ENCODE measurements at places on chromosomes 4 and X.

DNA sequence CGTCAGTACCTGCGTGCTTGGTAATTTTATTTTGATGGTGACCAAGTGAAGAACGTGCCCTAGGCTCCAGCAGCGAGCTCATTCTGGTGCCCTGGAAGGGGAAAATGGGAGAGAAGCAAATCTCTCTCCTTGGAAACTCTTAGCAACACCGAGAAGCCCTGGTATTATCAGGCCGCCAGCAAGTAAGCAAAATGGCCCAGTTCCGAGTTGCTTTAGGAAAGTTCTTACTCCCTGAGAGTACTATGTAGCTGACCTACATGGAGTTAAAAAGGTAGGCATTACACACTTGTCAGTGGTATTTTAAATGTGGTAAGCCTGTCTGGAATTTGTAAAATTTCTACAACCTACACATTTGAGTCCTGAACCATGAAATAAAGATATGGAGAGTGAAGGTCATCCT, 146.4 kb downstream of the CPEB2 start:
- DNase-seq: no peak

DNA sequence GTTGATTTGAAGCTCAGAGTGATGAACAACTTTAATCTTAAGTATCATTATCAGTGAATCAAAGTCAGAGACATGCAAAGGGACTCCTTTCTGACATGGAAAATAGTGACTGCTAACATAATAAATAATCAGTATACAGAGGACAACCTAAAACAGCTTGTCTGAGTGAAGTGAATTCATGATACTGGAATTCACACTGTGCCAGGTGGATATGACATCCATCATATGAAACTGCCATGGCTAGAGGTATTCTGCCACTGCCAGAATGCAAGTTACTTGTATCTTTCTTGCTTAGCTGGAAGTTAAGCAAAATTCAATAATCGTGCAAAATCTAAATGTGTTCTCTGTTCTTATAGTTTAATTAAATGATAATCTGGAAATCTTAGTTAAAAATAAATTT, 429.0 kb downstream of the CFAP47 start:
- no peak for DNase-seq

GRCh38 chr4:151950993-151951670, 190.3 kb upstream of the GATB start:
- no peak for DNase-seq

GRCh38 chr4:13543032-13543838, 1.1 kb downstream of the NKX3-2 start:
- no peak for DNase-seq

GRCh38 chr4:144989306-144989705, 108.7 kb downstream of the ANAPC10 start:
- DNase-seq: no peak

DNA sequence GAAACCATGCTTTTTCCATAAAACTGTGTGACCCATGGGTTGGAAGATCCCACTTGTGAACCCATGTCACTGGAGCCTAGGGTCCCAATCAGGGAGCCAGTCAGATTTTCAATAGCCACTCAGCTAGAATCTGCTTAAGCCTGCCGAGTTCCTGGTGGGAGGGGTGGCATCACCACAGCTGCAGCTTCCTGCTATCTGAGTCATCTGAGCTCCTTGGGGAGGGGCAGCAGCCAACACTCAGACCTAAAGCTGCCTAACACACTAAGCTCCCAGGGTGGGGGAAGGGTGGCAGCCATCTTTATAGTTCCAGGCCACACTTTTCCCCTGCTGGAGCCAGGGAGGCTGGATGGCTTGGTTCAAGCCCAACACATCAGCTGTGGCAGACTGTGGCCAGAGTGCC, 350.1 kb downstream of the C4orf33 start:
- no peak for DNase-seq

DNA sequence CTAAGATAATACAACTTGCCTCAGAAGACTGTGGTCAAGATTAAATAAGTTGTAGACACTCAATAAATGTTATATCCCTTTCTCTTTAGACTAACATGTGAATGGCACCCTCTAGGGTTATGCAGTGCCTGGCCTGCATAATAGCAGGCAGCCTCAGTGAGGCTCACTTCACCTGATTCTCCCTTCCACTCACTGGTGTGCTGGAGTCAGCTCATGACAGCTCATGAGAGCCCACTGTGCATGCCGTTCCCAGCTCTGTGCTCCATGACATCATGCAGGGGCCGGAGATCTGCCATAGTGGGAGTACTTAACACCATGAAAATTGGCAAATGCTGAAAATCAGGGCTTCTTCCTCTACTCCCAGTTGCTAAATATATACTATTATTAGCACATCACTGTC, 64.5 kb downstream of the TEC start:
- no peak for DNase-seq

DNA sequence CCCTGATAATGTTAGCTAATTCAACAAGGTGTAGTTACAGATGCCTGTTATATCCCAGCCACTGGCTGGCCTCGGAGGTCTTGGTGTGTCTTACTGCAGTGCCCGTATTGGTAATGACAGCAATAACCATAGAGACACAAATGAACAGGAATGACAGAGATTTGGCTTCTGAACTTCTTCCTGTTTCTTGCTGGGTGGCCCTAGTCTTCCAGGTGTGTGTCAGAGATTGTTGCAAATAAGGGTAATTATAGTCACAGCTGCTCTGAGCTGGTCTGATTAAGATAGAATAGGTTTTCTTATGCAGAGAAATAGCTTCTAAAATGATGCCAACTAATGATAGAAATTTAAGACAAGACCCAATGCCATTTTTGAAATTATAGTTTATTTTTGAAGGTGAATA, 64.1 kb upstream of the MAD2L1 start:
- DNase-seq: no peak

GRCh38 chr4:88911246-88912212, 145.5 kb downstream of the FAM13A start:
- DNase-seq: no peak

- DNase-seq: no peak
Observed at GRCh38 chr4:154738426-154738825, 5.4 kb upstream of the LRAT start.

GRCh38 chr4:154569028-154569427, 6.2 kb downstream of the FGB start:
- DNase-seq: no peak

DNA sequence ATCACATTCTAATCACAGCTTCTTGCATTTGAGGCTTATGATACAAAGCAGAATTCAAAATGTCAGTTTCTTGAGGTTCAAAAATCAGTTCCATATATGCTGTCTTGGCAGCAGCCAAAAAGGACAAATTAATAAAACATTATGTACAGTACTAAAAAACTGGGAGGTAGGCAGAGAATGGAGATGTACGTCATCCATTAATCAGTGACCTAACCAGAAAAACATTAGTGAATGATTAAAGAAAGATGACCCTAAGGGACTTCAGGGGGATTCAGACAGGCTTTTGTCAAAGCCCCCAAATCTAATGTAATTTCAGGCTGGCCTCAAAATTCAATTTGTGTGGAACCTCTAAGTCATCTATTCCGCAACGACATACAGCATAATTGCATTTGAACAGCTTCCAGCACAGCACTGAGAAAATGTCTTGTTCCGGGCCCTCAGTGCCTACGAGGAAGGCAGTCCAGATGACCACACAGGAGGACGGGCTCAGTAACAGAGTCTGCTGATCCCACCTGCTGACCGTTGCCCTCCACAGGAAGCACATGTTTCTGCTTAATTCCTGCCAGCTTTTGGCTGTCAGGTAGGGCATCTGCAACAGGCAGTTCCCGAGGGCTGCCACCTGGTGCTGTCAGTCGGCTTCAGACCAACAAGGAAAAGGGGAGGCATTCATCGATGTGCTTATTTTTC, 83.8 kb upstream of the HHIP start:
- DNase-seq: no peak

GRCh38 chr4:139207247-139207646, 30.2 kb upstream of the ELF2 start:
- no peak for DNase-seq

DNA sequence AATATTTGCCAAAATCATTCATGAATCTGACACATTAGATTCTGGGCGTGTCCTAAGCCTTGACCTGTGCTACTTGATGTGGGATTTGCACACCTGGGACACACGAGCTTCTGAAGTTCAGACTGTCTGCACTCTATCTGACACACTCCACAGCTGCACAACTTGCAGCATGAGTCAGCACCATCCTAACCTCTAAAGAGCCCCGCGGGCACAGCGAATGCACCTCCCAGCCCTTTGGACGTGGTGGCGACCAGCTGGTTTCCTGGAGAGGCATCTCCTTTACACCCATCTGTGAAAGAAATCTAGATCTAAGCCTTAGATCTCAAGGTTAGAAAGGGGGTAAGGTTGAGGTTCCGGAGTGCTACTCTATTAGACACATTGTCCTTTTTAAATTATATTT, 69.2 kb downstream of the SORBS2 start:
- no peak for DNase-seq

GRCh38 chr4:2142630-2143427, 83.7 kb downstream of the NAT8L start:
- DNase-seq: no peak

- DNase-seq: no peak
Observed at GRCh38 chrX:39150220-39150619, 349.0 kb downstream of the MID1IP1 start.

GRCh38 chr4:105059337-105059736, 87.3 kb upstream of the TET2 start:
- DNase-seq: no peak

DNA sequence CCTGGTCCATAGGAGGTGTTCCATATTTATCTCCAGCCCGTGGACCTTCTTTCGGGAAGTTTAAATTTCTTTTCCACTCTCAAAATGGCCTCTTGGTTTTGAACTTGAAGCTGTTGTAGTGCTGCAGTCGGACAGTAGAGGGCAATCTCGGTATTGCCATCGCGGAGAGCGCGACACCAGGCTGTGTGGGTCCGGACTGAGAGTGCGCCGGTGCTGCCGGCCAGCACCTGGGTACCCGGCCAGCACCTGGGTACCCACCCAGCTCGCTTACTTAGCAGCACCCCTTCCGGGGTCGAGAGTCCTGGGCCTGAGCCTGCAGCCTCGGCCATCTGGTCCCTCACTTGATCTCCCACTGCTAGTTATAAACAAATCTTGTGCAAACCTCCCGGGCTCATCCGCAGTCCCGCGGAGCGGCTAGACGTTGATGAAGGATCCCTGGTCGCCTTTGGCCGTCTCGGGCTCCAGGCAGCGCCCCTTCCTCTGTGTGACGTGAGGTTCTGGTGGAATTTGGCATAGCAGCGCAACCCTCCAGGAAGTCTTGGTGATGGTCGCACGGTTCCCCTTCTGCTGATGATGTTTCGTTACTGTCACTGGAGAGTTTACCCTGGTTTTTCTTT, 18.0 kb downstream of the FAM9A start:
- peak; percentile 14 for DNase-seq
